ENCODE measurements at places on chromosomes 7 and 10.

- no peak for DNase-seq
Measured at GRCh38 chr10:117667831-117668230, 125.3 kb downstream of the EMX2 start.

DNA sequence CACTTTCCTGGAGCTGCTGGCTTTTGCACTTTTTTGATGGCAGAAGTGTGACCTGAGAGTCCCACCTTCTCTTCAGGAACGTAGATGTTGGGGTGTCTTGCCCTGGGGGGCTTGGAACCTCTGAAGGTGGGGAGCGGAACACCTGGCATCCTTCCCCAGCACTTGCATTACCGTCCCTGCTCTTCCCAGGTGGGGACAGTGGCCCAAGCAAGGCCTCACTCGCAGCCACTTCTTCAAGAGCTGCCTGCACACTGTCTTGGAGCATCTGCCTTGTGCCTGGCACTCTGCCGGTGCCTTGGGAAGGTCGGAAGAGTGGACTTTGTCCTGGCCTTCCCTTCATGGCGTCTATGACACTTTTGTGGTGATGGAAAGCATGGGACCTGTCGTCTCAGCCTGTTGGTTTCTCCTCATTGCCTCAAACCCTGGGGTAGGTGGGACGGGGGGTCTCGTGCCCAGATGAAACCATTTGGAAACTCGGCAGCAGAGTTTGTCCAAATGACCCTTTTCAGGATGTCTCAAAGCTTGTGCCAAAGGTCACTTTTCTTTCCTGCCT is 31.1 kb downstream of the PFKFB3 start:
- no peak for DNase-seq

- no peak for DNase-seq
Measured at GRCh38 chr7:41955893-41956675, 253.2 kb upstream of the INHBA start.

DNA sequence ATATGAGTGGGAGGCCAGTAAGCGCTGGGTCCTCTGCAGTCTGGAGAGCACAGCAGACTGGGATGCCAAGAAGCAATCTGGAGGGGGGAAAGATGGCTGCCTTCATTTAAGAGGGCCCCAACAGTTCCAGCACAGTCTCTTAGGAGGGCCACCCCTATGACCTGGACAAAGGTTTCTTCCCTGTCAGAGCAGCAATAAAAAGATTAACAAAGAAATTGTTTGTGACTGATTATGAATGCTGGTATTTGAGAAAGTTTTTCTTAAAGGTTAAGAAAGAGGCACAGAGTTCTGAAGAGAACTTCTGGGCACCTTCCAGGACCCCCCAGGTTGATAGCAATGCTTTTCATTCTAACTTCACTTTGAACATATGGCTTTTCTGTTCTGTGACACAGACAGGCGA is 52.3 kb downstream of the CYP26A1 start:
- DNase-seq, result no peak

DNA sequence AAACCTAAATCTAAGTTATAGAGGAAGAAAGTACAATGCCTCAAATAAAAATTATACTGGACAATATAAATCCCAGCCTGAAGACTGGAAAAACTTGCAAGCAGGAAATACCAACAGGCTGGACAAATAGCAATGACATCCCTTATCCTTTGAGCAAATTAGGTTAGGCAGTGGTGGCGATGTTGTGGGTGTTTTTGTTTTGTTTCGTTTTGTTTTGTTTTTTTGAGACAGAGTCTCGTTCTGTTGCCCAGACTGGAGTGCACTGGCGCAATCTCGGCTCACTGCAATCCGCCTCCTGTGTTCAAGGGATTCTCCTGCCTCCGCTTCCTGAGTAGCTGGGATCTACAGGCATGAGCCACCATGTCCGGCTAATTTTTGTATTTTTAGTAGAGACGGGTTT is 57.3 kb upstream of the TES start:
- no peak for DNase-seq

- no peak for DNase-seq
Measured at GRCh38 chr7:44905002-44905635, 19.8 kb upstream of the PURB start.
